ENCODE measurements at places on chromosomes 11 and 22. TPM values are rescaled to one million over a fixed set of nuclear protein-coding genes. Genes with fewer than 3 reads are reported as not detected.

Gene MPZL2
- total RNA-seq: 0.58 TPM

Gene CD6
- total RNA-seq: 85.6 TPM

Gene MYRF
- 7.3 TPM for total RNA-seq

Gene PRPF19
- total RNA-seq: 69.7 TPM

GRCh38 chr11:122671400-122671891 is 15.9 kb downstream of the UBASH3B start:
- peaks cover 2% of the 10 kb centered on the region for H3K36me3 ChIP-seq
- no peak overlapping the region for H3K27ac ChIP-seq
- H3K27me3 ChIP-seq: no peaks in the 10 kb centered on the region
- peaks cover 66% of the 10 kb centered on the region for H3K4me1 ChIP-seq

GRCh38 chr11:130792772-130793171 is 123.5 kb downstream of the SNX19 start:
- H3K4me3 ChIP-seq: no peak overlapping the region
- DNase-seq: no peak
- no peaks in the 10 kb centered on the region for H3K4me1 ChIP-seq
- H3K27ac ChIP-seq: no peak overlapping the region
- no peaks in the 10 kb centered on the region for H3K36me3 ChIP-seq
- H3K27me3 ChIP-seq: no peaks in the 10 kb centered on the region

DNA sequence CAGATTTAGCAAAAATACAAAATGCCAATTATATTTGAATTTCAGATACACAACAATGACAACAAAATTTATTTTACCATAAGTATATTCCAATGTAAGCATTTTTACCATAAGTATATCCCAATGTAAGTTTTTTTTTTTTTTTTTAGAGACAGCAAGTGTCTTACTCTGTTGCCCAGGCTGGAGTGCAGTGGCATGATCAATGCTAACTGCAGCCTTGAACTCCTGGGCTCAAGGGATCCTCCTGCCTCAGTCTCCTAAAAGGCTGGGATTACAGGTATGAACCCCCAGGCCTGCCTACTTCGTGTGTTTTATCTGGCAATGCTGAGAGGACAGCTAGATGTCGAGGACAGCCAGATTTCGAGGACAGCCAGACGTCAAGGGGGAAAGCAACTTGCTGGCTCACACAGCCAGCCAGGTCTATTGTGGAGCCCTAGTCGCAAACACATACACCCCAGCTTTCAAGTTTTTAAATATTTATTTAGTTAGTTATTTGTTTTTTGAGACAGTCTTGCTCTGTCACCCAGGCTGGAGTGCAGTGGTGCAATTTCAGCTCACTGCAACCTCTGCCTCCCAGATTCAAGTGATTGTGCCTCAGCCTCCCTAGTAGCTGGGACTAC is 1.1 kb upstream of the SERPING1 start:
- peaks cover 6% of the 10 kb centered on the region for H3K27me3 ChIP-seq
- no peak overlapping the region for H3K4me3 ChIP-seq
- no peak for DNase-seq
- peaks cover 3% of the 10 kb centered on the region for H3K4me1 ChIP-seq
- H3K27ac ChIP-seq: no peak overlapping the region

- H3K36me3 ChIP-seq: no peaks in the 10 kb centered on the region
- H3K4me1 ChIP-seq: peaks cover 7% of the 10 kb centered on the region
- H3K27me3 ChIP-seq: no peaks in the 10 kb centered on the region
- H3K4me3 ChIP-seq: no peak overlapping the region
- no peak overlapping the region for H3K27ac ChIP-seq
Observed at GRCh38 chr22:44550711-44551491, 52.9 kb upstream of the RTL6 start.

DNA sequence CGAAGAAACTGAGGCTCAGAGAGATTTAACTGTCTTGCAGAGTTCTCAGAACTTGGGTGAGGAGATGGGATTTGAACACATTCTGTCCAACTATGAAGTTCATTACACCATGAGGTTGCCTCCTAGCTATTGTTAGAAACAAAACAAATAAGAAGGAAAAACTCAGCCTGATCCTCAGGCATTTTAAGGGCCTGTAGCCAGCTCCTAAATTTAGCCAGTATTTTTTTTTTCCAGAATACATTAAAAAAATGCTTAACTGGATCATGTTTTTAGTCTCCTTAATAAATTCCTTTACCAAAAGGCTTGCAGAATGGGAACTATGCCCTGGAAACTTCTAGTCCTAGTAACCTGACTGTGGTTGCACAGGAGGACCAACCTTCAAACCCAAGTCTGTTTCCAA is 212.0 kb downstream of the CSNK2A3 start:
- H3K4me3 ChIP-seq: no peak overlapping the region
- H3K27me3 ChIP-seq: no peaks in the 10 kb centered on the region
- H3K27ac ChIP-seq: no peak overlapping the region
- H3K4me1 ChIP-seq: no peaks in the 10 kb centered on the region
- no peaks in the 10 kb centered on the region for H3K36me3 ChIP-seq

GRCh38 chr11:124865902-124866851 is 945 bp downstream of the ROBO3 start:
- H3K4me3 ChIP-seq: no peak overlapping the region
- no peaks in the 10 kb centered on the region for H3K36me3 ChIP-seq
- H3K27ac ChIP-seq: no peak overlapping the region
- H3K4me1 ChIP-seq: peaks cover 28% of the 10 kb centered on the region
- peaks cover 69% of the 10 kb centered on the region for H3K27me3 ChIP-seq
- DNase-seq: peak; percentile 56

- peaks cover 63% of the 10 kb centered on the region for H3K4me1 ChIP-seq
- DNase-seq: no peak
- peak overlapping the region; percentile 27 for H3K27ac ChIP-seq
- no peak overlapping the region for H3K4me3 ChIP-seq
Observed at GRCh38 chr22:20532256-20532993, 25.0 kb downstream of the MED15 start.

DNA sequence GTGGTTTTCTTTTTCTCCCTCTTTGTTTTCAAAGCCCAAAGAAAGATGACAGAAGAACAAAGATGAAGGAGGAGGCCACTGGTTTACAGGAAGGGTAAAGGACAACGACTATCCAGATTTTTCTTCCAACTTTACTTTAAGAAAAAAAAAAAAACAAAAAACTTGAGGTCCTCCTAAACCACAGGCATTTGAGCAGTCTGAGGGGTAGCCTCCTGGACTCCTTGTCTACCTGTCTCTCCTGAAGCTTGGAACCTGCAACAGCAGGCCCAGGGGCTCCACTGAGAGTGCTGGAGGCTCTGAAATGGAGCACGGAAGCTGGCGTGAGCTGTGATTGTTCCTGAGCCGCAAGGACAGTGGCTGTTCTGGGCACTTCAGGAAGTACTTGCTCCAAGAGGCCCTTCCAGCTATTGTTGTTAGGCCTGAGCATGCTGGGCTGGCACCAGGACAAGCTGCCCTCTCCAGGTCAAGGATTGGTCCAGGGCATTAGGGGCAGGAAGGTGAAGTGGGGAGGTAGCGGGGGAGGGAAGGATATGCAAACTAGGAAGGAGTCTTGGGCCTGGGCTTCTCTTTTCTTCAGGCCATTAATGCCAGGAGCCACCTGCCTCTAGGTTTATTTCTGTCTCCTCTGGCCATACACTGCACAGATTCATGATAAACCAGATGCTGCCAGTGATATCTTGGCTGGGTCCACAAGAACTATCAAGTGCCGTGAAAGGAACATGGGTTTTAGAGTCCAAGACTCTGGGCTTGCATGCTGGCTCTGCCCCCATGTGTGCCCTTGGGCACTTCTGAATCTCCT is 147.3 kb downstream of the CCDC34 start:
- no peaks in the 10 kb centered on the region for H3K4me1 ChIP-seq
- H3K36me3 ChIP-seq: no peaks in the 10 kb centered on the region
- DNase-seq: no peak
- no peak overlapping the region for H3K4me3 ChIP-seq
- H3K27ac ChIP-seq: no peak overlapping the region

DNA sequence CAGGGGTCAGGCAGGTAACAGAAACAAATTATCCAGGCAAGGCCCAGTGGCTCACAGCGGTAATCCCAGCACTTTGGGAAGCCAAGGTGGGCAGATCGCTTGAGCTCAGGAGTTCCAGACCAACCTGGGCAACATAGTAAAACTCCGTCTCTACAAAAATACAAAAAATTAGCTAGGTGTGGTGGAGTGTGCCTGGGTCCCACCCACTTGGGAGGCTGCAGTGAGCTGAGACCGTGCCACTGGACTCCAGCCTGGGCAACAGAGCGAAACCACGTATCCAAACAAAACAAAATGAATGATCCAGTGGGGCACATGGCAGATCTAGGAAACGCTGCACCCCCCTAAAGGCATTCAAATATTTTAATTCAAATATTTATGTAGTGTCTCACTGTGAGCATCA is 9.9 kb downstream of the NUMA1 start:
- H3K4me1 ChIP-seq: peaks cover 34% of the 10 kb centered on the region
- DNase-seq: no peak
- H3K36me3 ChIP-seq: peaks cover 2% of the 10 kb centered on the region
- no peaks in the 10 kb centered on the region for H3K27me3 ChIP-seq
- H3K27ac ChIP-seq: peak overlapping the region; percentile 84

GRCh38 chr11:65032216-65032615 is 5.0 kb downstream of the SNX15 start:
- no peaks in the 10 kb centered on the region for H3K27me3 ChIP-seq
- no peak for DNase-seq
- no peak overlapping the region for H3K27ac ChIP-seq
- H3K4me3 ChIP-seq: no peak overlapping the region

DNA sequence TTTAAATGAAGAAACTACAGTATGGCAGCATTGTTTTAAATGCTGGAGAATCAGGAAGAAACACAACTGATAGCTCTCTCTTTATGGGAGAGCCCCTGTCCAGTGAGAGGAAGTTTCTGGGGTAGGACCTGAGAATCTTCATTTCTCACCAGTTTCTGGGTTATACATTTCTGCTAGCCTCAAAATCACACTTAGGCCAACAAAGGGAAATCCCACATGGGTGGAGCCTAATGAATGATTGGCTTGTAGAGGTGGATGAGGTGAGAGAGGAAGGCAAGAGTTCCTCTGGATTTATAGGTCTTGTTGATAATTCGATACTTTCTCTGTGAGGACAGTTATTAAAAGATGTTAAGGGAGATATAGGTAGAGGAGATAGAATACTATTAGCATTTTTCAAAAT is 1397.3 kb upstream of the TENM4 start:
- H3K27me3 ChIP-seq: no peaks in the 10 kb centered on the region
- no peak for DNase-seq
- H3K4me3 ChIP-seq: no peak overlapping the region
- H3K27ac ChIP-seq: no peak overlapping the region
- no peaks in the 10 kb centered on the region for H3K36me3 ChIP-seq
- H3K4me1 ChIP-seq: no peaks in the 10 kb centered on the region

DNA sequence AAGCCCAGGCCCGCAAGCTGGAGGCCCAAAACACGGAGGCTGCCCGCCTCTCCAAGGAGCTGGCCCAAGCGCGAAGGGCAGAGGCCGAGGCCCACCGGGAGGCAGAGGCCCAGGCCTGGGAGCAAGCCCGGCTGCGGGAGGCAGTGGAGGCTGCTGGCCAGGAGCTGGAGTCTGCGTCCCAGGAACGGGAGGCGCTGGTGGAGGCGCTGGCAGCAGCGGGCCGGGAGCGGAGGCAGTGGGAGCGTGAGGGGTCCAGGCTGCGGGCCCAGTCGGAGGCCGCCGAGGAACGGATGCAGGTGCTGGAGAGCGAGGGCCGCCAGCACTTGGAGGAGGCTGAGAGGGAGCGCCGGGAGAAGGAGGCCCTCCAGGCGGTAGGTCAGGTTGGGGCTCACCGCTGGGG is 4.8 kb downstream of the CCDC88B start:
- no peaks in the 10 kb centered on the region for H3K27me3 ChIP-seq
- H3K36me3 ChIP-seq: peaks cover 52% of the 10 kb centered on the region
- no peak overlapping the region for H3K27ac ChIP-seq
- no peak overlapping the region for H3K4me3 ChIP-seq
- no peak for DNase-seq
- H3K4me1 ChIP-seq: peaks cover 37% of the 10 kb centered on the region

GRCh38 chr22:43616645-43617044 is 195.5 kb downstream of the EFCAB6 start:
- H3K27ac ChIP-seq: no peak overlapping the region
- no peaks in the 10 kb centered on the region for H3K4me1 ChIP-seq
- H3K27me3 ChIP-seq: peaks cover 2% of the 10 kb centered on the region
- DNase-seq: no peak

GRCh38 chr22:27317096-27317495 is 484.5 kb downstream of the MN1 start:
- DNase-seq: no peak
- H3K4me1 ChIP-seq: no peaks in the 10 kb centered on the region
- no peak overlapping the region for H3K27ac ChIP-seq
- no peaks in the 10 kb centered on the region for H3K36me3 ChIP-seq
- no peaks in the 10 kb centered on the region for H3K27me3 ChIP-seq

- H3K4me1 ChIP-seq: peaks cover 9% of the 10 kb centered on the region
- peaks cover 2% of the 10 kb centered on the region for H3K27me3 ChIP-seq
- DNase-seq: no peak
Observed at GRCh38 chr11:8028766-8029165, 41.6 kb downstream of the EIF3F start.
